Stimulated activated CD4-positive, alpha-beta T cell treated with anti-CD3 and anti-CD28 coated beads, Interleukin-15, amount 100 ng/mL, for 1 hour (primary cell): ENCODE measurements at places on chromosomes 12 and 14.

DNA sequence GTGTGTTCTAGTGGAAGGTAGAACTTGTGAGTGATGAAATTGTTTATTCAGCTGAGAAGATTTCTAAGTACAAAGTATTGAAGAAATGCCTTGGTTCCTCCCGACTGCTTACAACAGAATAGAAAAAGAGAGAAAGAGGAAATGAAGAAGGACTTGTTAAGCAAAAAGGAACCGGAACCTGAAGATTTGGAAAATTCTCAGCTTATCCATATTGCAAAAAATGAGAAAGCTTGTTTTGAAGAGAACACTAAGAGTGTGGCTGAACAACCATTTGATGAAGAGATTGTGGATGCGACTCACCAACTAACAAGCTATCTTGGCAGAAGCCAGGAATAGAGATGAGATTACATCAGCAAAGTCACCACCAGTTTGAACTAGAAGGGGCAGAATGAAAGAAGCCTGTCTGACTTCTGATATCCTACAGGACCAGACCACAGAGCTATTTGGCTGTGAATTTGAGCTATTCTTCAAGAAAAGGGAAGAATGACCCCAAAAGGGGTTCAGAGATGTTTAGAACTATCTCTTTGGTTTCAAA, 15.1 kb downstream of the NDUFA9 start:
- no peak for DNase-seq

- DNase-seq = no peak
These were observed 52.9 kb downstream of the CCDC88C start for GRCh38 chr14:91364524-91365270.

DNA sequence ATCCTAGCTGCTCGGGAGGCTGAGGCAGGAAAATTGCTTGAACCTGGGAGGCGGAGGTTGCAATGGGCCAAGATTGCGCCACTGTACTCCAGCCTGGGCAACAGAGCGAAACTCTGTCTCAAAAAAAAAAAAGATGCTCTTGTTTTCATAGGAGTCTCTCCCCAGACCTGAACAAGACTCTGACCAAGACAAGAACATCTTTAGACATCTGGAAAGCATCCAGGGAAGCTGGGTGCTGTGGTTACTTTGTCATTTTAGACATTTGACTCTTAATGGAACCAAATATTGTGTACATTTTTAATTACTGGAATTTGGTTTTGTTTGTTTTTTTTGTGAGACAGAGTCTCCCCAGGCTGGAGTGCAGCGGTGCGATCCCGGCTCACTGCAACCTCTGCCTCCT, 21.1 kb upstream of the ATF1 start:
- DNase-seq = no peak

GRCh38 chr14:61420326-61420725, 98.9 kb downstream of the PRKCH start:
- DNase-seq = no peak

DNA sequence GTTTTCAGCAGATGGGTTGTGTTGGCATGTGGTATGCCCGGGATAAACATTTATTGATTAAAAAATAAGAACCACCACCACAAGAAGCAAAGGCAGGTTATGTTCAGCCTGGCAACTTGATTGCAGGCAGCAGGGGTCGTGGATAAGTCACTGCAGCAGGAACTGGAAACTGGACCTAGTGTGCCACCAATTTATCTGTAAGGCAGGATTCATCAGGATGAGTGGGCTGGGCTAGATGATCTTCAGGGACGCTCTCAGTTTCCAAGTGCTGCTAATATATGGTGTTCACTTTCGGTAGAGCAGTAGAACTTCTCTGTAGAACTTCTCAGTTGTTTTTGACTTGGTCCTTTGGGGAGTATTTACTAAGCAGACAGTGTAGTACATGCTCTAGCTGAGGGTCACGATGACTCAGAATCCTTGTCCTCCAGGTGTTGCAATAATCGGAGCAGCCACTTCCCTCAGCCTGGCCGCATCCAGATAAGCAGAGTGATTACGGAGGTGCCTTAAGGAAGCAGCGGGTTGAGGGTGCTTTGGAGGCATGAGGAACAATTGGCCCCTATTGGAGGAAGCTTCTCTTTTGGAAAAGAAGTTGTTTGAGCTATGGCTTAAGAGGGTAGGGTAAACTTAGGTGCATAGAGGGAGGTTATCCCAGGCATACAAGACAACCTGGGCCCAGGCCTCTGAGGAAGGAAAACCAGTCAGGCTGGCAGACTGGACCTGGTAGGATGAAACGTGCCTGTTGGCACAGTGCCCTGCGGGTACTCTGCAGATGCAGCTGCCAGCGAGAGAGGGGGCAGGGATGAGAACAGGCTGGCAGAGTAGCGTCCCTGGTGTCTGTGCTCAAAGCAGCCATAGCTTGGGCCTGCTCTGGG, 104.0 kb downstream of the GPR135 start:
- no peak for DNase-seq

- no peak for DNase-seq
These were observed 130.3 kb downstream of the TMEM30B start for GRCh38 chr14:61150851-61151250.
